ENCODE measurements at places on chromosomes 7 and 10. TPM values are rescaled to one million over a fixed set of nuclear protein-coding genes. Genes with fewer than 3 reads are reported as not detected.
A peak's percentile ranks its signal among the peaks of the same experiment; 100 is the strongest.

DNA sequence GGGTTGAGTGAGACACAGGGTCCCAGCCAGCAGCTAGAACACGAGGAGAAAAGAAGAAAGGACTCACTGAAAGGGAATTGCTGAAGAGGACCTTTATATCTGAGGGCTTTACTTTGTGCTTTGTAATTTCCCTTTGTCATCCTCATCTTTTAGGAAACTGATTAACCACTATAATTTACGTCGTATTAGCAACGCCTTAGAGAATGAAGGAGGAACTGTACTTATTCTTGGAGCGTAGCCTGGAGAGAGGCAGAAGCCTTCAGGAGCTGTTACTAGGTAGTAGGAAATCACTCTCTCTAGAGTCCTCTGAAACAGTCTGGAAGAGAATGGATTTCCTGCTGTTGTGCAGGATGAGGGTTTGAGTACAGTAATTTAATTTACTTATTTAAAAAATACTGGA lies 101.0 kb upstream of the STEAP1B start:
- H3K4me1 ChIP-seq, result peaks cover 3% of the 10 kb centered on the region
- DNase-seq, result no peak
- H3K27me3 ChIP-seq, result no peaks in the 10 kb centered on the region
- no peak overlapping the region for H3K4me3 ChIP-seq
- H3K36me3 ChIP-seq, result no peaks in the 10 kb centered on the region

GRCh38 chr7:3294432-3295100 lies 6.5 kb upstream of the SDK1 start:
- H3K27ac ChIP-seq, result no peak overlapping the region
- no peak for DNase-seq
- no peaks in the 10 kb centered on the region for H3K4me1 ChIP-seq
- no peak overlapping the region for H3K4me3 ChIP-seq
- H3K27me3 ChIP-seq, result no peaks in the 10 kb centered on the region

RARRES2 gene
- 58.8 TPM for total RNA-seq

DNA sequence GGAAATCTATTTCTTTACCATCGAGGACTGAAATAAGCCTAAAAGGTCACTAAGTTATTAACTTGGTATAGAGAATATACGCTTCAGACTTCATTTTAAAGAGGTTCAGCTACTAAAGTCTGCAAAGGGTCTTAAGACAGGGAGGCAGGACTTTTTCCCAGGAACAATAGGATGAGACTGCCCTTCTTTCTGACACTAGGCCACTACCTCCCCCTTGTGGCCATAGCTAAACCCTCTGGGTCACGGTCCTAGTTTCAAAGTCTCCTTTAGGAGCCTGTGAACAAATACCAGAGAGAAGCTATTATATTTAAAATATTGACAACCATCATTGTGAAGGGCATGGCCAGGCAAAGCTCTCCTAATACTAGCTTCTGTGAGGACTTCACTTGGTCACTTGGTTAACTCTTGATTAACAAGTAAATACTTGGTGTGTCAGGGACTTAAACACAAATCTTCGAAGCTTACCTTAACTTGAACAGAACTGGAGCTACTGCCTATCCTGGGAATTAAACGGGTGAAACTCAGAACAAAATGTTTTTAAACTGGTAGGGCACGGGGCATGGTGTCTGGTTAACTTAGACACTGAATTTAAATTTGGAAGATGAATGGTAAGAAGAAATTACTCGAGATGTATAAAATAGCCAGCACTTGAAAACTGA lies 75.6 kb downstream of the CCDC6 start:
- no peaks in the 10 kb centered on the region for H3K4me1 ChIP-seq
- DNase-seq, result peak; percentile 71
- H3K36me3 ChIP-seq, result no peaks in the 10 kb centered on the region
- H3K27me3 ChIP-seq, result no peaks in the 10 kb centered on the region

PAX4 gene
- total RNA-seq, result 0.55 TPM

DNA sequence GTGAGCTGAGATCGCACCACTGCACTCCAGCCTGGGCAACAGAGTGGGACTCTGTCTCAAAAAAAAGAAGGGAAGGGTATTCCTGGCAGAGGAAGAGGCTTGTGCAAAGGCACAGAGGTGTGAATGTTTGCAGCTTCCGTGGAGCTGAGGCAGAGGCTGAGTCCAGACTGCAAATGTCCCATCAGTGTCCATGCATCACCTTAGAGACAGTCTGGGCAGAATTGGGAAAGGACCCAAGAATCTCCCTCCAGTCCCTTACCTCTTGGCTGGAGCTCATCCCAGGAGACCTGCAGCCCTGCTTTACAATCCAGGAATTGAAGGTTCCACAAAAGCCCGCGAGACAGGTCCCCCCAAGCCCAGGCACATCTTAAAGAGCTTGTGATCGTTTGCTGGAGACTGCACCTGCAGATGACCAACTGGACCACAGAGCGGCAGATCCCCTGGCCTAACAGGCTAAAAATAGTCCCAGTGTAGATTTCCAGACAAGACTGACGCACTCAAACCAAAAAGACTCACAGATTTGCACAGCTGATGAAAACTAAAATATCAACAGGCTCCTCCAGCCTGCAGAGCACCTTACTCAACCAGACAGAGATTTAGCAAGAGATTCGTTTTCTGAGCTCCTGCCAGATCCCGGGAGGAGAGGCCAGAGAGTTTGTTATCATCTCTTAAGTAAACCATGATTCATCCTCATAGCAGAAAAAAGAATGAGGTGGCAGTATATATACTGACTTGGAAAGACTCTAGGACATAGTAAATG lies 22.9 kb upstream of the NANOS1 start:
- no peaks in the 10 kb centered on the region for H3K4me1 ChIP-seq
- no peaks in the 10 kb centered on the region for H3K27me3 ChIP-seq
- no peak for DNase-seq
- no peak overlapping the region for H3K4me3 ChIP-seq

GRCh38 chr10:88311264-88311663 lies 271.9 kb downstream of the RNLS start:
- H3K36me3 ChIP-seq, result no peaks in the 10 kb centered on the region
- H3K4me3 ChIP-seq, result no peak overlapping the region
- H3K27me3 ChIP-seq, result no peaks in the 10 kb centered on the region
- no peak overlapping the region for H3K27ac ChIP-seq
- H3K4me1 ChIP-seq, result no peaks in the 10 kb centered on the region

DNA sequence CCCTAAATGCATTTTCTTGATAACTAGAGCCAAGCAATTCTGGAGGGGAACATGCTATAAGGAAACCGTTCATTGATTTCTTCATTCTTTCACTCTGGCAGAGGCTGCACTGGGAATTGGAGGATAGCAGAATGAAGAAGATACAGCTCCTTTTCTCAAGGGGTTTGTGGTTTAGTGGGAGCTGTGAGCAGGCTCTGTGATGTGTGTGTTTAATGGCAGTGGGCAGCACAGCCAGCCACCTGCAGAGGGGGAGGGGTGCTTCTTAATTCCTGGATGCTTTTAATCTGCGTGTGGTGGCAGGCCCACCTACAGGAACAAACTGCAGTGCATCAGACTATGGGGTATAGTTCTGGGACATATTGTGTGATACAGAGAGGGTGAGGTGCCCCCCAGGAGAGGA lies 31.9 kb downstream of the RPS24 start:
- no peaks in the 10 kb centered on the region for H3K4me1 ChIP-seq
- no peak overlapping the region for H3K27ac ChIP-seq
- no peaks in the 10 kb centered on the region for H3K36me3 ChIP-seq
- no peak for DNase-seq
- no peak overlapping the region for H3K4me3 ChIP-seq

GSTO1 gene
- total RNA-seq, result 10.0 TPM

ZC3HAV1L gene
- 22.4 TPM for total RNA-seq

All from testis (tissue), 5 donors.